ENCODE measurements at places on chromosomes 12 and 14.

GRCh38 chr14:91858536-91859275 is 8.6 kb downstream of the TC2N start:
- peak; percentile 25 for DNase-seq

DNA sequence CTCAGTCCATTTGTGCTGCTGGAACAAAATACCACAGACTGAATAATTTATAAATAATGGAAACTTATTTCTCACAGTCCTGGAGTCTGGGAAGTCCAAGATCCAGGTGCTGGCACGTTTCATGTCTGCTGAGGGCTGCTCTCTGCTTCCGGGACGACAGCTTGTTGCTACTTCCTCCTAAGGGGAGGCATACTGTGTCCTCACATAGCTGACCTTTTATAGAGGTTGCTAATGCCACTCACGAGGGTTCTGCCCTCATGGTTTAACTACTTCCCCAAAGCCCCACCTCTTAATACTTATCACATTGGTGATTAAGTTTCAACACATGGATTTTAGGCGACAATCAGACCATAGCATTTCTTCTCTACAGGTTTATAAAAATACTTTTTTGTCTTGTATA is 411.1 kb downstream of the NRXN3 start:
- no peak for DNase-seq

GRCh38 chr14:94914191-94914590 is 144.3 kb upstream of the GSC start:
- no peak for DNase-seq

- DNase-seq = no peak
Observed at GRCh38 chr12:130642856-130643255, 73.2 kb downstream of the RIMBP2 start.

- DNase-seq = no peak
Observed at GRCh38 chr12:29778531-29778930, 5.2 kb downstream of the TMTC1 start.

- no peak for DNase-seq
Observed at GRCh38 chr14:24613241-24613640, 3.8 kb upstream of the GZMH start.

- DNase-seq = no peak
Observed at GRCh38 chr14:36241183-36241582, 64.7 kb upstream of the PTCSC3 start.

GRCh38 chr14:75120541-75121291 is 6.1 kb downstream of the NEK9 start:
- DNase-seq = no peak

DNA sequence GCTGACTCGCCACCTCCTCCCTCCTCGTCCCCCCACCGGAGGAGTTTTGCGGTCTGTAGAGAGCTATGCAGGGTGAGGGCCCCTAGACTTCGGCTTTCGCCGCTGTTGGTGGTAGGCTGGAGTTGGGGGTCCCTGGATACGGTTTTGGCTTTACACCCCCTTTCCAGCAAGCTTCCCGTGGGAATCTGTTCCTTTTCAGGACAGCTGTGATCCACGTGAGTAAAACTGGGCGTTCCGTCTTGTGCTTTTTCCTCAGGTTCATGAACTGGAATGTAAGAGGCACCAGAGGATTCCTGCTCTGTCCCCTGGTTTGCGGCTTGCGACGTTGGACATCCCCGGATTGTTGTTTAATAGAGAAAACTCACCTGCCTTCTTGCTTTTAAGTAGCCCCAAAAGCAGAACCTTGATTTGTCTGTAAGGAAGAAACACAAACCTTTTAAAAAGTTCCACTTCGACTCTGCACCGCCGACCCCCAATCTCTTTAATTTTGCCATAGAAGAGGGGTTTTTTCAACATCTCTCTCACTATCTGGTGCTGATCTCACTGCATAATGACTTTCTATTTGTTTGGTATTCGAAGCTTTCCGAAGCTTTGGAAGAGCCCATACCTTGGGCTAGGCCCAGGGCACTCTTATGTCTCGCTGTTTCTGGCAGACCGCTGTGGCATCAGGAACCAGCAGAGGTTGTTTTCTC is 490 bp downstream of the PRORP start:
- DNase-seq = no peak

- no peak for DNase-seq
Observed at GRCh38 chr14:54681811-54682261, 114.9 kb downstream of the SAMD4A start.

DNA sequence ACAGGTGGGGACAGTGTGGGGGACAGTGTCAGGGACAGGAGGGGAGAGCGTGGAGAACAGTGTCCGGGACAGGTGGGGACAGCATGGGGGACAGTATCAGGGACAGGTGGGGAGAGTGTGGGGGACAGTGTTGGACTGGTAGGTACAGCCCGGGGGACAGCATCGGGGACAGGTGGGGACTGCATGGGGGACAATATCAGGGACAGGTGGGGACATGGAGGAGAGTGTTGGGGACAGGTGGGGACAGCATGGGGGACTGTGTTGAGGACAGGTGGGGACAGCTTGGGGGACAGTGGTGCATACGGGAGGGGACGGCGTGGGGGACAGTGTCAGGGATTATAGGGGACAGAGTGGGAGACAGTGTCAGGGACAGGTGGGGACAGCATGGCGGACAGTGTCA is 212.3 kb downstream of the TMEM121 start:
- no peak for DNase-seq

DNA sequence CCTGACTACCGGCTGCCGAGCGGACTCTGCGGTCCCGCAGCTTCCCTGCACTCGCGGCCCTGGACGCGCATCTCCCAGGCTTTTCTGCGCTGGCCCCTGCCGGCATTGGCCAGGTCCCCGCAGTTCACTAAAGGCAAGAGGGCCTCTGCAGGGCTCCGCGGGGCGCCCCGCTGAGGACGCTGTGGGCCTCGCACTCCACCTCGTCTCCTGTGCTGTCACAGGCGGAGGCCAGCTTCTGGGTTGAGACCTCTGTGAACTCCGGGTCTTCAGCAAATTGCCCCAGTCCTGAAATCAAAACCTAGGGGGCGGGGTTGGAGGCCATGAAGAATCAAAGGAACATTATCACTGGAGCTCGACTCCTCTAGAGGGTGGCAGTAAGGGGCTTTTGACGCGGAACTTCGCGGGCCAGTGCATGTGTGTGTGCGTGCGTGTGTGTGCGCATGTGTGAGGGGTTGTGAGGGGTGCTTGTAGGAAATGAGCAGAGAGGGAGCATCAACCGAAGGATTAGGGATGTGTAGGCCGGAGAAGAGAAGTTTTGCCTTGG is 68.5 kb upstream of the CAPRIN2 start:
- DNase-seq = peak; percentile 34

GRCh38 chr14:69008421-69008884 is 29.4 kb upstream of the ACTN1 start:
- no peak for DNase-seq

DNA sequence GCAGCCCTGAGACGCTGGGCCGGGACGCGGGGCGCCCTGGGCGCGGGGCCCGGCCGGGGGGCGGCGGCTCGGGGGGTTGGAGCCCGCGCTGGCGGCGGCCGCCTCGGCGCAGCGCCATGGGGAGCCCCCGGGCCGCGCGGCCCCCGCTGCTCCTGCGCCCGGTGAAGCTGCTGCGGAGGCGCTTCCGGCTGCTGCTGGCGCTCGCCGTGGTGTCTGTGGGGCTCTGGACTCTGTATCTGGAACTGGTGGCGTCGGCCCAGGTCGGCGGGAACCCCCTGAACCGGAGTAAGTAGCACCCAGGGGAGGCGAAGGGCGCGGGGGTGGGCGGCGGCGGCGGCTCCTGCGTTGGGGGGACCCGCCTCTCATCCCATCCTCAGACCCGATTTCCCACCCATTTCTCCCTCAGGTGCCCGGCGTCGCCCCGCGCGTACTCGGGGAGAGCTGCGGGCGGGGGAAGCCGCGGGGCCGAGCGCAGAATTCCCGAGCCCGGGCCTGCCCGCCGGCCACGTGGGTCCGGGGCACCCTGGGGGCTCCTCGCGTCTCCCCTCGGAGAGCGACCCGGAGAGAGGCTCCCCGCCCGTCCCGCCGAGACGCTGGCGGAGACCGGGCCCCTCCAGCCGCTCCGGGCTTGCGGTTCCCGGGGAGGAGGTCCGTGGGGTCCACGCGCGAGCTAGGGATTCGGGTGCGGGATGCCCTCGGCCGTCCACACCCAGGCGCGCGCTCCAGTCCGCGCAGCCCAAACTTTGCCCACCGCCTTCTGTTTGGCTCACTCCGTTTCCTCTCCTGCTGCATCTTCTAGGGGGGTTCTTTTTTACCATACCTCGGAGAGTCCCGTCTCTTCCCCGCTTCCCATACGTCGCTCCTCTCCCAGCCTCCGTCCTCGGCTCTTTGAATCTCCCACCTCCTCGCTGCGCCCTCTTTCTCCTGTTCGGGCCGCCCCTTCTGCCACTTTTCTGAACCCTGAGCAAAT is 807 bp downstream of the B4GALNT3 start:
- peak; percentile 12 for DNase-seq

GRCh38 chr14:85731186-85731585 is 201.2 kb downstream of the FLRT2 start:
- DNase-seq = no peak

DNA sequence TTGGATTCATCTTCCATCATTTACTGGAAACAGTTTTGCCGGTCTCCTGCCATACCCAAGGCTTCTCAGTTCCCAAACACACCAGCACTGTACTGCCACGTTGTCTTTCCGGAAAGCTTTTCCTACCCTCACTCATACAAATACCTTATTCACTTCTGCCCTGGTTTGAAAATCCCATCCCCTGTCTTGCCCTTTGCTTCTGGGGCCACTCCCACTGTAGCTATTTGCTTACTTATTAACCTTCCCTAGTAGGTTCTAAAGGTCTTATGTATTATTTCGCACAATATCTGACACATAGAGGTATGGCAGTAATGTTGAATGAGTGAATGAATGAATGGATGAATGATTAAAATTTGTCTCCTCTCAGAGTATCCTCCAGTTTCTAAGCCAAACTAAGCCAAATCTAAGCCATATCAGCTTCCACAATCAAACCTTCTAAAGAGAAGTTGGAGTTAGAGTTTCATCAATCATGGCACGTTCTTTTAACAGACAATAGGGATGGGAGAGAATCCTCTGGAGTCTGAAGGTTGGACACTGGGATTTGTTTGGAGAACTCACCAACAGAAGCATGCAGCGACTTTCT is 18.6 kb downstream of the TSPAN8 start:
- DNase-seq = no peak

- DNase-seq = no peak
Observed at GRCh38 chr14:23042162-23042965, at the start of gene PSMB11. Gene PSMB11 (plus strand): TSS chr14:23042212. CDS start chr14:23042226, 14 bp downstream.

DNA sequence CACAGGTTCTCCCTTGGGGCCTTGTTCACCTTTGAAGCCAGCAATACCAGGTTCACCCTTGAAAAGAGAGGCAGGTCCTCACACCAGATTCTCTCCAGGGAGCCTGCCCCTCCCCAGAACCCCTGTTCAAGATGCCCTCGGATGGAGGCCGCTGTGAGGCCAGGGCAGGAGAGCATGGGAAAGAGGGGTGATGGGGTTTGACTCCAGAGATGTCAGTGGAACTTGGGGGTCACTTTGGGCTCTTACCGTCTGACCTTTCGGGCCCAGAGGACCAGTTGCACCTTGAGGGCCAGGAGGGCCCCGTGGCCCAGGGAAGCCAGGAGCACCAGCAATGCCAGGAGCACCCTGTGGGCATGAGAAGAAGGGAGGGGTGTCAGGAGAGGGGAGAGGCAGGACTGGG is 17.4 kb downstream of the COL2A1 start:
- DNase-seq = no peak

GRCh38 chr14:41403360-41403759 is 203.3 kb upstream of the LRFN5 start:
- no peak for DNase-seq

DNA sequence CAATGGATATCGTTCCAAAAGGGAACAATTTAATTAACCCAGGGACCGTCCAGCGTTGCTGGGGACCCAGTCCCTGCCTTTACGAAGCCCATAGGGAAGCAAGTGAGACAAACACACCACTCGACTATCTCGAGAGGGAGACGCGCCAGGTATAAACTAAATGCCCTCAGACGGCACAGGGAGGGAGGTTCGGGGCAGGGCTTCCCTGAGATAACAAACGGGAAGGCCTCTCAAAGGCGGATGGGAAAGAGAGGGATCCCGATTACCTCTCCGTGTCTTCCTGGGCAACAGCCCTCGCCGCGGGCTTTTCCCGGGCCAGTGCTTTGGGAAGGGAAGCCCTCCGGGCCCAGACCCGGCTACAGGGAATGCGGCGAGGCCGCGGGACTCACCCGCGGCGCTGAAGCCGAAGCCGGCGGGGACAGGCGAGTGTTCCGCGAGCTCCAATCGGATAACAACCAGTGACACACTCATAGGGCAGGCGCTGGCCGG is 390 bp downstream of the BRAP start:
- no peak for DNase-seq

DNA sequence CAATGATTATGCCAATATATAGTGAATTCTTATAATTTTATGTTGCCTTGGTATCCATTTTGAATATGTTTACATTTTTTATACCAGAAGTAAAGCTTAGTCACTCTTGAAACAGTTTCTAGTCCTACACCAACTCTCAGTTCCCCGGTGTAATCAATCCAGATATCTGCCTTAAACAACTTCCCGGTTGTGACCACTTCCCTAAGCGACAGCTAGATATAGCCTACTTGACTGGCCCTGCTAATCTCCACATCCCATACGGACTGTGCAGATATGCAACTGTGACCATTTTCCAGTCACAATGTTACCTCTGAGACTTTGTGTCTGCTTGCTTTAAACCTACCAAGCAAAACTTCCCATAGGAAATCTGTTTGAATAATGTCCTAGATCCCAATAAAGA is 1551.5 kb upstream of the SEL1L start:
- no peak for DNase-seq

DNA sequence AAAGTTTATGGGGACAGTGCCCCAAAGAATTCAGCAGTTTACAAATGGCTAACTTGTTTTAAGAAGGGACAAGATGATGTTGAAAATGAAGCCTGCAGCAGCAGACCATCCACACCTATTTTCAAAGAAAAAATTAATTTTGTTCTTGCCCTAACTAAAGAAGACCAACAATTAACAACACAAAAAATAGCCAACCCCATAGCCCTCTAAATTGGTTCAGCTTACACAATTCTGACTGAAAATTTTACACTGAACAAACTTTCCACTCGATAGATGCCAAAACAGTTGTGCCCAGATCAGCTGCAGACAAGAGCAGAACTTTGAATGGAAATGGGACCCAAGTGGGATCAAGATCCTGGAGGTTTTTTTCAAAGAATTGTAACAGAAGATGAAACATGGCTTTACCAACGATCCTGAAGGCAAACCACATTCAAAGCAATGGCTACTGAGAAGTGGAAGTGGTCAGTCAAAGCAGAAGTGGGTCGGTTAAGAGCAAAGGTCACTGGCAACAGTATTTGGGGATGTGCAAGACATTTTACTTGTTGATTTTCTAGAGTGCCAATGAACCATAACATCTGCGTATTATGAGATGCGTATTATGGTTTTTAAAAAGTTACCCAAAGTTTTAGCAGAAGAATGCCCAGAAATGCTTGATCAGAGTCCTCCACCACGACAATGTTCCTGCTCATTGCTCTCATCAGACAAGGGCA is 30.0 kb downstream of the SLC39A9 start:
- no peak for DNase-seq

- no peak for DNase-seq
Observed at GRCh38 chr14:101151927-101152305, 248.4 kb upstream of the RTL1 start.

GRCh38 chr14:32013083-32013482 is 64.0 kb upstream of the ARHGAP5 start:
- no peak for DNase-seq

Data from CD4-positive, alpha-beta T cell treated with Interleukin-6 at 100 ng/mL for 8 hours (primary cell).